Activated T-cell treated with anti-CD3 and anti-CD28 coated beads, Interleukin-2, amount 50 U/mL, for 48 hours (primary cell): ENCODE measurements at places on chromosomes 12 and 14.
A peak's percentile ranks its signal among the peaks of the same experiment; 100 is the strongest.

- no peak for DNase-seq
These were observed 237.1 kb downstream of the BMP4 start for GRCh38 chr14:53719536-53719935.

- DNase-seq, result no peak
These were observed 349.1 kb downstream of the DPF3 start for GRCh38 chr14:72544615-72545387.

DNA sequence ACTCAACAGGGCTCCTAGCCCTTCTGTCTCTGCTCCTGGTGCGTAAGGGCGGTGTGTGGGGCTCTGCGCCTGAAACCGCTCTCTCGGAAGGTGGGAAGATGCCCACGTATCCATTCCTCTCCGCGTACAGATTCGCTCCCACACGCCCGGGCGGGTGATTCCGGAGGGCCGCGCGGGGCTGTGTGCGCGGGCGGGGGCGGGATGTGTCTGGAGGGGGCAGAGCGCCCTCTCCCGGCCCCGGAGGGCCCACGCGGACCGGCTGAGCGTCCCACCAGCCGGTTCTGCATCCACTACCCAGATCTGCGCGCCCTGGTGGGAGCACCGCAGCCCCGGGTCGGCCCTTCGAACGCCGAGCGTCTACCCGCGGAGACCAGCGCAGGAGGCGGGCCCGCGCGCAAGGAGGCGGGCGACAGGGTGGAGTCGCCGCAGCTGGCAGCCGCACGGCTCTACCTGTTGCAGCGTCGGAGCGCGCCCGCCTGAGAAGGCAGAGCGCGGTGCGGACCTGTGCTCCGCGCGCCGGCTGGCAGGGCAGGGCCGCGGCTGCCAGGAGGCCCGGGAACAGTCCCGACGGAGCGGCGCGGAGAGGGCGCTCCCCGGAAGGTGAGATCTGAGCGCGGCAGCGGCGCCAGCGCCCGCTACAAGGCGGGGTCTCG is 1.4 kb upstream of the KCNK13 start:
- DNase-seq, result peak; percentile 77

DNA sequence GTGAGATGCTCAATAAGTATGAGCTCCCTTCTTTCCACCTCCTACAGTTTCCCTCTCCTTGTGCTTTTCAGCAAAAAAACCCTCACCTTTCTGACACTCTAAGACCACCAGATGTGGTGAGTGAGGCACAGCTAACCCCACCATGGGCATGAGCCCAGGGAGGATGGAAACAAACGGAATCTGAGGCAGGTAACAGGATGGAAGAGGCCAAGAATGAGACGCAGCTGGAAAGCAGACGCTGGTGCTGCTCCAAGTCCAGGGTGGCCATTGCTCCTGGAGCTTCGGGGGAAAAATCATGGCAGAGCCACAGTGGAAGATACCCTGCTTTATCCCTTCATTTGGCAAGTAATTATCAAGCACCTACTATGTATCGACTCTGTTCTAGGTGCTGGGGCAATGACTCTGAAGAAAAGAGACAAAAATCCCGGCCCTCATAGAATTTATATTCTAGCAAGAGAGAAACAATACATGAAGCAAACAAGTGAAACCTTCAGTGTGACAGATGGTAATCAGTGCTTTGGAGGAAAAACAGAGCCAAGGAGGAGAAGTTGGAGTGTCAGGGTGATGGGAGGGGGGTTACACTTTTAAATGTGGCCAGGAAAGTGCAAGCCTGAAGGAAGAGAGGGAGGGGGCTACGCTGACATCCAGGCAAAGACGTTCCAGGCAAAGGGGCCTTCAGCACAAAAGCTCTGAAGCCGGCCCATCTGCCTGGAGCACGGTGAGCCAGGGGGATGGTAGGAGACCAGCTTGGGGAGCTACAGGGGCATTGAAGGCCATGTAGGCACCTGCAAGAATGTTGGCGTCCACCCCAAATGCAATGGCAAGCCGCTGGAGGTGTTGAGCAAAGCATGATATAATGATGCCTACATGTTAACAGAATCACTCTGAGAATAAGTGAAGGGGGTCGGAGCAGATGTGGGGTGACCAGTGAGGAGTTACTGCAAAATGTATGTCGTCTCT is 154.2 kb downstream of the DPF3 start:
- DNase-seq, result no peak

DNA sequence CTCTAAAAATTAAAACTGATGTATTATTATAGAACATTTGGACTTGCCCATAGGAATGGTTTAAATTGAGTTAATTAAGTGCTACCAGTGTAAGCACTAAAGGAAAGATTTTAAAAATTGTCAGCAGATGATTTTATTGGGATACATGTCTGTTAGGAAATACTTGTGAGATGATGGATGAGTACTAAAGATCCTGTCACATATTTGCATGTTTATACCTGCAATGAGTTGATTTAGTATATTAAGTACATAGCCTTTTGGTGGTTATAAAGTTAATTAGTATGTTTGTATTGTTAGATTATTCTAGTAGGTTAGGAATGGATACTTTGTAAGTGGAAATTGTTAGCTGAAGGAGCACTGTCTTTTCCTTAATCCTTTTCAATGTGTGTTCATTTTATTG is 67.2 kb downstream of the CCDC91 start:
- DNase-seq, result no peak

- DNase-seq, result no peak
These were observed 1.1 kb upstream of the RBMS2 start for GRCh38 chr12:56520506-56520905.

GRCh38 chr14:62662811-62663455 is 382.3 kb downstream of the KCNH5 start:
- no peak for DNase-seq

GRCh38 chr12:50006754-50007442 is 18.4 kb downstream of the RACGAP1 start:
- no peak for DNase-seq

GRCh38 chr14:68191567-68192321 is 372.2 kb downstream of the RAD51B start:
- no peak for DNase-seq

DNA sequence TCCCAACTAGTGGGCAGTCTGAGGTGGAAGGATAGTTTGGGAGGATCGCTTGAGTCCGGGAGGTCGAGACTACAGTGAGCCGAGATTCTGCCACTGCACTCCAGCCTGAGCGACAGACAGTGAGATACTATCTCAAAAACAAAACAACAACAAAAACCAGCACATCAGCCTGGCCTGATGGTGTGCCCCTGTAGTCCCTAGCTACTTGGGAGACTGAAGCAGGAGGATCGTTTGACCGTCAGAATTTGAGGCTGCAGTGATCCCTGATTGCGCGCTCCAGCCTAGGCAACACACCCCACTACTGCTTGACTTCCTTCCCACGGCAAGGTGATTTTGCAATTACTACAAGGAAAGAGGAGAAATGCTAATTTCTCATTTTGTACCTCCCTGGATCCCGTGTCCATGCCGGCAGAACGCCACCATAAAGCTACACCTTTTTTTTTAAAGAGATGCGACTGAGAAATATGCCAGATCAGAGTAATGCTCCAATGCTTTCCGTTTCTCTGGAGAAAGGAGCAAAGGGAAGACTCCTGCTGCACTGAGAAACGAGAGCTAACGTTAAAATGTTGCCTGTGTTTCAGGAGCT is 672 bp upstream of the SCFD1 start:
- DNase-seq, result peak; percentile 35

DNA sequence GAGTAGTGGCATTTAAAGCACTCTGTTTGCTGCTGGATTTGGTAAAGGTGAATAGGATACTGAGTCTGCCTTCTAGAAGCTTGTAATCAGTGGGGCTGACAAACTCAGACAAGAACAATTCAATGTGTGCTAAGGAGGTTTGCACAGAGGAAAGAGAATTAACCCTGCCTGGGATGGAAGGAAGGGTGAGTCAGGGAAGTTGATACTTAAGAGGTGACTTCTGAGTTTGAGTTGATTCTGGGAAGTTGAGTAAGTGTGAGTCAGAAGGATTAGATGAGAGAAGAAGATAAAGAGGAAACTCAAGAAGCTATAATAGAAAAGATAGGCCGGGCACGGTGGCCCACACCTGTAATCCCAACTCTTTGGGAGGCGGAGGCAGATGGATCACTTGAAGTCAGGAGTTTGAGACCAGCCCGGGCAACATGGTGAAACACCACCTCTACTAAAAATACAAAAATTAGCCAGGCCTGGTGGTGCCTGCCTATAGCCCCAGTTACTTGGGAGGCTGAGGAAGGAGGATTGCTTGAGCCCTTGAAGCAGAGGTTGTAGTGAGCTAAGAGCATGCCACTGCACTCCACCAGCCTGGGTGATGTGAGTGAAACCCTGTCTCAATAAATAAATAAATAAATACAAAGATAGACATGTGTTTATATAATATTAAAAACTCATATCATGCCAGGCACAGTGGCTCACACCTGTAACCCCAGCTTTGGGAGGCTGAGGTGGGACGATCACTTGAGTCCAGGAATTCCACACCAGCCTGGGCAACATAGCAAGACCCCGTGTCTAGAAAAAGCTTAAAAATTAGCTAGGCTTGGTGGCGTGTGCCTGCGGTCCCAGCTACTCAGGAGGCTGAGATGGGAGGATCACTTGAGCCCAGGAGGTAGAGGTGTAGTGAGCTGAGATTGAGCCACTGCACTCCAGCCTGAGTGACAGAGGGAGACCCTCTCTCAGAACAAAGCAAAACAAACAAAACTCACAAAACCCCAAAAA is 126.8 kb upstream of the CPM start:
- DNase-seq, result peak; percentile 59

DNA sequence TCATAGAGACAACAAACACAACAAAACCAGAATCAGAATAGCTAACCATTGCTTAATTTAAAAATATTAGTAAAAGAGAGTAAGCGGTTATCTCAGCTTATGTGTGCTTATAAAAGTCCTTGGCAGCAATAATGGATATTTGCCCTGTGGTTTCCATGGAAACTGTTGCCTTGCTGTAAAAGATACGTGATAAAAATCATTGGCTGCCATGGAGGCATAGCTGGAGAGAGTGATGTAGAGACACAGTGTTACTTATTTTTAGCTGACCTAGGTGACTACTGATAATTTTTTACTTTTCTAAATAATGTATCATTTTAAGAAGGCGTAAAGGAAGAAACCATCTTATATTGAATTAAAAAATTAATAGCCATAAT is 92.9 kb downstream of the ERC1 start:
- DNase-seq, result no peak

- no peak for DNase-seq
These were observed 183.0 kb downstream of the PAX9 start for GRCh38 chr14:36844443-36845195.

GRCh38 chr12:69057742-69058141 is 124.8 kb upstream of the CPM start:
- no peak for DNase-seq

DNA sequence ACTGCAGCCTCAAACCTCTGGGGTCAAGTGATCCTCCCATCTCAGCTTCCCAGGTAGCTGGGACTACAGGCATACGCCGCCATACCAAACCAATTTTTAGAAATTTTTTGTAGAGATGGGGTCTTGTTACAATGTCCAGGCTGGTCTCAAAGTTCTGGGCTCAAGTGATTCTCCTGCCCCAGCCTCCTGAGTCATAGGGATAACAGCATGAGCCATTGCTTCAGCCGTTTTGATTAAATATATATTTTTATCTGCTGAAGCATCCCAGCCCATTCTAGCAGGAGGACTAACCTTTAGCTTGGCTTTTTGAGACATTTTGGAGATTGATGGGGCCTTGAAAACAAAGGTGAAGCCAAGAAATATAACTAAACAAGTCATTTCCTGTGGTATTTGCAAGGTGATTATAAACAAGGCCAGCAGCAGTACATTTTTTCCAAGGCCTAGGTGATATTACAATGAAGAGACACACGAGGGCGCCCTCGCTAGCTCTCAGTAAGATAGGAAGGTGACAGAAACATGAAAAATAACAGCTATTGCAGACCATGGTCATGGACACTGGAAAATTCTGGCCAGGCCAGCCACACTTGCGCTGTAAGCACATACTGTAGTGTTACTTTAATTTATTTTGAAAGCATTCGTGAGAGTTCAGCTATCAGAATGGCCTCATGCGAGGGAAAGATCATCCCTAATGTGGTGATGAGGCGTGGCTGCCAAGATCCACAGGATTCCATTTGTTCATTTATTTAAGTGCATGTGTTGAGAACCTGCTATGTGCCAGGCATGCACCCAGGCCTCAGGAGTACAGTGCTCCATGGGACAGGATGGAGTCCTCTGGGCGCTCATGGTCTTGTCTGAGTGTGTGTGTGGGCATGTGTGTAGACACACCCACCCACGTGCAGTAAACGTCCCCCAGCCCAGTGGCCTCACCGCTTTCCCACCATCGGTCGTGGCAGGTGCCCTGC is 63.5 kb downstream of the DGLUCY start:
- peak; percentile 76 for DNase-seq

- no peak for DNase-seq
These were observed 103.3 kb downstream of the NCOR2 start for GRCh38 chr12:124464062-124464461.

GRCh38 chr12:41365653-41366171 is 177.6 kb downstream of the PDZRN4 start:
- no peak for DNase-seq

- DNase-seq, result no peak
These were observed 353.2 kb downstream of the BCAT1 start for GRCh38 chr12:24595652-24596235.

- no peak for DNase-seq
These were observed 430.0 kb upstream of the SOX5 start for GRCh38 chr12:24379433-24379832.

- no peak for DNase-seq
These were observed 14.2 kb downstream of the SLC11A2 start for GRCh38 chr12:51011955-51012354.

DNA sequence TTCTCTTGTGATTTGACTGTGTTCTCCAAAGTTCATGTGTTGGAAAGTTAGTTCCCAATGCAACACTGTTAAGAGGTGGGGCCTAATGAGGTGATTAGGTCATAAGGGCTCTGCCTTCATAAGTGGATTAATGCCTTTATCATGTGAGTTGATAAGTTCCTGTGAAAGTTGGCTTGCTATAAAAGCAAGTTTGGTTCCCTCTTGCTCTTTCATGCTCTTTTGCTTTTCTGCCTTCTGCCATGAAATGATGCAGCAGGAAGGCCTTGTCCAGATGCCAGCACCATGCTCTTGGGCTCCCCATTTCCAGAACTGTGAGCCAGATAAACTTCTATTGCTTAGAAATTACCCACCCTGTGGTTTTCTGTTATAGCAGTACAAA is 41.9 kb downstream of the SLC16A7 start:
- no peak for DNase-seq

DNA sequence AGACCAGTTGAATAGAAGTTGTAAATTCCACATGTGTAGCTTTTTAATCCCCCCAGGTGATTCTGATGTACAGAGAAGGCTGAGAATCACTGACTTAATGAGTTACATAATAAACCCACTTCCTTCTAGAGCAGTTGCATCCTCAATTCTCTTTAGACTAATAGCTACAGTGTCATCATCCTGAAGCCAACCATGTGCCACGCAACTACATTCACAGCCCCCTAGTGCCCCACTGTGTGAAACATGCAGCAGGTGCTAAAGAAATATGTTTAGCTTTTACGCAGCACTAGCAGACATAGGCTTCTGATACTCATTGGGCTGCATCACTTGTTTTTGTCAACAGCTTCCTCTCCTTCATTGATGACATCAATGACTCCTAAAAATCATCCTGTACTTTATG is 1168.3 kb downstream of the BCL11B start:
- no peak for DNase-seq
